ENCODE measurements at places on chromosomes 12 and 14.

- no peak for DNase-seq
These were observed 137.6 kb upstream of the TBX3 start for GRCh38 chr12:114821570-114821969.

DNA sequence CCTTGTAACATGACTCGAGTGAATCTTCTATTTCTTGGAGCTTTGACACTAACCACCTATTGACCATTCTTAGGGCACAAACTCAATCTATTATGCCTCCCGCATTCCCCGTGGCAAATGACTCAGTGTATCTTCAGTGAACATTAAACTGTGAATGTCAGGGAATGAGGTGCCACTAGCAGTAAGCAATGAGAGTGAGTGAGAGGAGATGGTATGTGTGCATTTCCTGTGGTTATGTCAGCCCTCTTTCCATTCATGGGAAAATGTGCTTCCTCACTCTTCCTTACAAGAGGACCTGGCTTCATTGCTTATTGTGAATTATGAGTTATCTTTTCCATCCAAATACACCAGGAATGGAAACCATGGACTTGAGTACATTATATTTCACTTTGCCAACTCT is 229.2 kb downstream of the EMP1 start:
- no peak for DNase-seq

- DNase-seq: no peak
These were observed 6.3 kb downstream of the OTX2 start for GRCh38 chr14:56803816-56804535.

- no peak for DNase-seq
These were observed 3.5 kb upstream of the ASB8 start for GRCh38 chr12:48160807-48161206.

DNA sequence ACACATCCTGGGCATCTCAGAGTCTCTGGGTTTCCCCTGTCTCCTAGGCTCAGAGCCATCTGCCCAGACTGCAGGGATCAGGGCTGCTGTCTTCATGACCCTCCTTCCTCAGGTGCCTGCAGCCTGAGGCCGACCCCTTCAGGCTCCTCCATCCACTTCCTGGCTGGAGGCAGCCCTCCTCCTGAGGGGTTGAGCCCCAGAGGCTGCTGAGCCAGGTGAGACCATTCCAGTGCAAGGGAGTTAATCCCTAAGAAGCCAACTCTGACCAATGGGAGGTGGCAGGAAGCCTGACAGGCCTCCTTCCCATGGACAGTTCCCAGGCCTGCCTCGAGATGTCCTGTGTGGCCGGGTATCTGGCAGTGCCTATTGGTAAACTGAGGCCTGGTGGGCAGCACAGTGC is 8.4 kb upstream of the PPP4R4 start:
- no peak for DNase-seq

- no peak for DNase-seq
These were observed 137.8 kb downstream of the SLC15A4 start for GRCh38 chr12:128685903-128686475.

- no peak for DNase-seq
These were observed 18.6 kb upstream of the CCDC198 start for GRCh38 chr14:57512220-57512619.

DNA sequence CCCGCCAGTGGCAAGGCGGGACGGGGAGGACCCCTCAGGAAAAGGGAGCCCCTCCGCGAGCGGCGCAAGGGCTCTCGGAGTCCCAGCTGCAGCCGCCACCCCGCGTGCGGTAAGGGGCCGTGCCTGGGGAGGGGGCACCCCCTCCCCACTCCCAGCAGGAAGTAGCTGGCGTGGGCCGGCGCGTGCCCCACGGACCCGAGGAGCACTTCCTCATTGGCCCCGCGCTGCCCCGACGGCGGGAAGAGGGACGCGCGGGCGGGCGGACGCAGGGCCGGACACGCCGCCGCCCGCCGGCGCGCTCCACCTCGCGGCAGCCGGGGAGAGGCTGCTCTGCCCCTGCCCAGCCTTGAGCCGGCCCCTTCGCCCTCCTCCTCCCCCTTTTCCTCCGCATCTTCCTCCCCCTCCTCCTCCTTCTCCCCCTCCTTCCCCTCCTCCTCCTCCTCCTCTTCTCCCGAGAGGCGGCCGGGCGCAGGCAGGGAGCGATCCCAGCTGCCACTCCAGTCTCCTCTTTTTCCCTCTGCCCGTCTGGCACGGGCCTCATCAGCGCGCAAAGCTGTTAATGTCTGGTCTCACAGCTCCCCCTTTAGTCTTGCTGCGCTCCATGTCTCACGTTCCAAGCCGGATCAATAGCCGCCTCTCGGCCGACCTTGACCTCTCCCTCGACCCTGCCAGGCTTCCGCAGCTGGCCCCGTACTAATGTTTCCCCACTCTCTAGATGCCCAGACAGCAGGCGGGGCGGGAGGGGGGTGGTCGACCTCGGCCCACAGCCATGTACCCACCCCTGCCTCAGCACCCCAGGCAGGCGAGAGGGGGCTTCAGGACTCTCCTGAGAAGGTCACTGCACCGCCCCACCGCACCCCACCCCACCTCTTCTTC is 2.6 kb upstream of the BCL11B start:
- peak; percentile 56 for DNase-seq

GRCh38 chr12:114820796-114821195 is 136.8 kb upstream of the TBX3 start:
- DNase-seq: no peak

DNA sequence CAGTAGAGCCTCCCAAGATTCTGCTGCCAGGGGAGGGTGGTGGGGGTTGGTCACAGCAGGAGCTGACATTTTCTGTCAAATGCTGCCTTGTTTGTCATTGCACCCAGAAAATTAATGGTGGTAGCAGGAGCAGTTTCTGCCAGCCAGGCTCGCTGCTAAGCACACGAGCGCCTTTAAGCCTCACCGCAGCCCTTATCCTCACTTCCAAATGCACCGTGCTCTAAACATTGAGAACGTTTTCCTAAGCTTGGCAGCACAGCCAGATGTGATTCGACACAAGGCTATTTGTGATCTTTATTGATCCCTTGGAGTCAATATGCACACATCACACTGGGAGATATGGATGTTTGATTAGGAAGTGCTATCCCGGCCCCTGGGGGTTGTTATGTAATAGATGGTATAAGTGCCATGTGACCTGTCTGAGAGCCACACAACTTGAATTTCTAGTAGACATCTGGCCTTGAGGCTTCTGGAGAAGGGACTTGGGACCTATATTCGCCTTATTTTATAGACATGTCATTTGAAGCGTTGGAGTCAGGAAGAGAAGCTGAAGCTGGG is 31.6 kb upstream of the BEGAIN start:
- no peak for DNase-seq

- no peak for DNase-seq
These were observed 1.9 kb upstream of the MMP17 start for GRCh38 chr12:131826097-131826928.

GRCh38 chr14:78005325-78005724 is 164.8 kb upstream of the NRXN3 start:
- DNase-seq: no peak
